Natural killer cell (primary cell): ENCODE measurements at places on chromosomes 5 and 9. TPM values are rescaled to one million over a fixed set of nuclear protein-coding genes. Genes with fewer than 3 reads are reported as not detected.

The SLC34A3 gene
- total RNA-seq = not detected

The BARHL1 gene
- total RNA-seq = not detected

The CDH10 gene
- not detected for total RNA-seq

The TRPM6 gene
- not detected for total RNA-seq

The ATP10B gene
- not detected for total RNA-seq

The TLR4 gene
- total RNA-seq = 15.4 TPM

The SHOC1 gene
- not detected for total RNA-seq

The SAP30L gene
- total RNA-seq = 37.0 TPM

GRCh38 chr5:88394536-88395175 lies 126.0 kb upstream of the TMEM161B start:
- no peak overlapping the region for H3K4me3 ChIP-seq
- no peak overlapping the region for H3K27ac ChIP-seq
- no peaks in the 10 kb centered on the region for H3K36me3 ChIP-seq
- no peaks in the 10 kb centered on the region for H3K4me1 ChIP-seq
- H3K27me3 ChIP-seq = peaks cover 2% of the 10 kb centered on the region

DNA sequence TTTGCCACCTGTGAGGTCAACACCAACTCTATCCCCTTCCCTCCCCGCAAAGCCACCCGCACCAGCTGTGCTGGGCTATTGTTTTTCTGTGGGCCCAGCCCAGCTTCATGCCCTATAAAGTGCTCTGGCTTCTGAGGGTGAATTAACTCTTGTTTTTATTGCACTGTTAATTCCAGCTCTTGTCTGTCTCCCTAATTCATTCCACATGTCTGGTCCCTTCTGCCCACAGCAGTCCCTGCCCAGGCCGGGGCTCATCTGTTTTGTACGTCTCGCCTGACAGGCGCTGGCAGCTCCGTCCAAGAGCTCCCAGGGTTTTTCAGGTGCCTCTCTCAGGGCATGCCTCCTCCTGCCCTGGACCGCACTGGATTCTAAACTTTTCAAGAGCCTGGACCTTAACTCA lies 118.9 kb downstream of the PDZD2 start:
- H3K4me3 ChIP-seq = no peak overlapping the region
- no peak overlapping the region for H3K27ac ChIP-seq
- DNase-seq = no peak
- no peaks in the 10 kb centered on the region for H3K27me3 ChIP-seq
- no peaks in the 10 kb centered on the region for H3K36me3 ChIP-seq
- peaks cover 6% of the 10 kb centered on the region for H3K4me1 ChIP-seq

DNA sequence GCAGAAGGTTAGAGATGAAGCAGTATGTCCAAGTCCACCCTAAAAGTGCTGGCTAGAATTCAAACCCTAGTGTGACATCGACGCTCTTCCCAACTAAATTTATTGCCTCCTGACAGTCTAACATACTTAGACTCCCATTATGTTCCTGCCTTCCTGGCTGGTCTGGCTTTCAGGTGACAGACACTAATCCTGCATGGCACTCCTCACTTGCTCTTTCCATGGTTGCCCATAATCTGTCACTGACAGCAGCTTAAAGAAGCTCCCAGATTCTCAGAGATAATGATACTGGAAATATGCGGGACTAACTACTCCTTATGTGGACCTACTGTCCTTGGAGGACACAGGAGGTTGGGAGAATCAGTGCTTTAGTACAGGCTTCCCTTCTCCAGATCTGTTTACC lies 41.7 kb upstream of the HTR1A start:
- no peaks in the 10 kb centered on the region for H3K4me1 ChIP-seq
- H3K27ac ChIP-seq = no peak overlapping the region
- H3K27me3 ChIP-seq = no peaks in the 10 kb centered on the region
- DNase-seq = no peak

- H3K27ac ChIP-seq = no peak overlapping the region
- no peaks in the 10 kb centered on the region for H3K4me1 ChIP-seq
- no peak for DNase-seq
- H3K36me3 ChIP-seq = peaks cover 8% of the 10 kb centered on the region
Observed at GRCh38 chr5:72281764-72282499, 38.1 kb downstream of the MRPS27 start.

- H3K4me3 ChIP-seq = no peak overlapping the region
- H3K27ac ChIP-seq = peak overlapping the region; percentile 94
- peaks cover 75% of the 10 kb centered on the region for H3K4me1 ChIP-seq
- H3K27me3 ChIP-seq = no peaks in the 10 kb centered on the region
Observed at GRCh38 chr9:15298362-15298761, 8.7 kb downstream of the TTC39B start.

DNA sequence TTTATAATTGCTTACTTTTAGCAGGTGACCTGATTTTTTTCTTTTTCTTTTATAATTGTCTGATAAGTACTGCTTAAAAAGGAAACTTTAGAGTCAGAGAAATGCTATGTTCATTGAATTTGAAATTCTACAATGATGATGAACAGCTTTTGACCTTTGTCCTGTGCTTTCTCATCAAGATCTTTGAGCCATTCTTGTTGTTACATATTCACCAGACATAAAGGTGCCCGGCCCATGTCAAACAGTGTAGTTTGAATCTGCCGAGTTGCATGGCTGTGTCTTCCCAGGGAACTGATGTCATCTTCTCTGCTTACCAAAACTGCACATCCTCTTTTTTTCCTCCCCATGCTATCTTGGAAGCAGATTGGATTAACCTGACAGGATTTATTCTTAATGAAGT lies 163.6 kb downstream of the LRRC70 start:
- H3K4me1 ChIP-seq = no peaks in the 10 kb centered on the region
- H3K27ac ChIP-seq = no peak overlapping the region
- no peak overlapping the region for H3K4me3 ChIP-seq

- no peak overlapping the region for H3K27ac ChIP-seq
- H3K4me3 ChIP-seq = no peak overlapping the region
- H3K4me1 ChIP-seq = no peaks in the 10 kb centered on the region
- no peaks in the 10 kb centered on the region for H3K36me3 ChIP-seq
- H3K27me3 ChIP-seq = no peaks in the 10 kb centered on the region
Observed at GRCh38 chr9:23426144-23426543, 399.9 kb downstream of the ELAVL2 start.

DNA sequence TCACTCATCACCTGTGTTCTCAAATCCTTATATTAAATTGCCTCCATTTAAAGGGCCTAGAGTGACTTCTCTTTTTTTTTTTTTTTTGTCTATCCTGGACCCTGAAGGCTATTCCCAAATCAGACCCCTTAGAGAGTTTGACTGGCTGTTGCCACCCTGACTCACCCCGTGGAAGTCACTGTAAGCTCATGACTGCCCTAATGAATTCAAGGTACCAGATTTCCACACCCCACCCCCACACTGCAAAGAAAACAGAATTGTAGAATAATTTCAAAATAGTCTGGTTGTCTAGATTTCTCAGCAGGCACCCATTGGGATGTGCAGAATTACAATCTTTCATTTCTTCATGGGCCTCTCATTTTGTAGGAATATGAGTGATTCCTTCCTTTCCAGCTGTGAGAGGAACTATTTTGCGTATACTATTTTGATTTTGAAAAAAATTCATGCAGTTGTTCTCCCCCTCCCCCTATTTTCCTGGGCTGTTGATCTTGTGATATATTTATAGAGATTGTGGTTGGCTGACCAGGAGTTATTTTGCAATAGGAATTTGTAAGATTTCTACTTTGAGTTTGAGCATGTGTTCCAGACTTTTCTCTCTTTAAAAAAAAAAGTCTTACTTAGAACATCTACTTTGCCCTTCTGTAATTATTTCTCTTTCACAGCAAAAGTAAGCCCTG lies 79.1 kb downstream of the ZNF618 start:
- no peak for DNase-seq
- H3K27ac ChIP-seq = no peak overlapping the region
- H3K4me1 ChIP-seq = no peaks in the 10 kb centered on the region
- no peak overlapping the region for H3K4me3 ChIP-seq
- no peaks in the 10 kb centered on the region for H3K27me3 ChIP-seq

DNA sequence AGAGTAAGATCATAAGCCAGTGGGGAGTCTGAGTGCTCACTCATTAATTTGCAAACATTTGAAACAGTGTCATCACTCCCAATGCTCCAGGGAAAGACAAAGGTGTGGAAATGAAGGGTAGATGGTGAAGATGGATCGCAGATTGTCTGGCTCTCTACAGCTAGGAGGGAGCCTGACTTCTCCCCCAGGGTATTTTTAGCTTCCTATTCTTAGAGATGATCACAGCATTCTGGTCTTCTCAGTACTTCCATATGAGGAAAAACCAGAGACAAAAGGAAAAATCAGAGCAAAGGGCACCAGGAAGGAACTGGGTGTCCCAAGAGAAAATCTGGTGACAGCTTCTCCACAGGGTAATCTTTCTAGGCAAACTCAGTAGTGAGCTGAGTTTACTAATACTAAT lies 401.9 kb upstream of the GRIA1 start:
- no peak overlapping the region for H3K4me3 ChIP-seq
- H3K4me1 ChIP-seq = no peaks in the 10 kb centered on the region
- no peaks in the 10 kb centered on the region for H3K27me3 ChIP-seq
- no peak for DNase-seq
- H3K36me3 ChIP-seq = no peaks in the 10 kb centered on the region

GRCh38 chr5:147887026-147887627 lies 8.6 kb downstream of the SCGB3A2 start:
- no peaks in the 10 kb centered on the region for H3K4me1 ChIP-seq
- no peak overlapping the region for H3K27ac ChIP-seq
- no peak overlapping the region for H3K4me3 ChIP-seq
- no peaks in the 10 kb centered on the region for H3K36me3 ChIP-seq

DNA sequence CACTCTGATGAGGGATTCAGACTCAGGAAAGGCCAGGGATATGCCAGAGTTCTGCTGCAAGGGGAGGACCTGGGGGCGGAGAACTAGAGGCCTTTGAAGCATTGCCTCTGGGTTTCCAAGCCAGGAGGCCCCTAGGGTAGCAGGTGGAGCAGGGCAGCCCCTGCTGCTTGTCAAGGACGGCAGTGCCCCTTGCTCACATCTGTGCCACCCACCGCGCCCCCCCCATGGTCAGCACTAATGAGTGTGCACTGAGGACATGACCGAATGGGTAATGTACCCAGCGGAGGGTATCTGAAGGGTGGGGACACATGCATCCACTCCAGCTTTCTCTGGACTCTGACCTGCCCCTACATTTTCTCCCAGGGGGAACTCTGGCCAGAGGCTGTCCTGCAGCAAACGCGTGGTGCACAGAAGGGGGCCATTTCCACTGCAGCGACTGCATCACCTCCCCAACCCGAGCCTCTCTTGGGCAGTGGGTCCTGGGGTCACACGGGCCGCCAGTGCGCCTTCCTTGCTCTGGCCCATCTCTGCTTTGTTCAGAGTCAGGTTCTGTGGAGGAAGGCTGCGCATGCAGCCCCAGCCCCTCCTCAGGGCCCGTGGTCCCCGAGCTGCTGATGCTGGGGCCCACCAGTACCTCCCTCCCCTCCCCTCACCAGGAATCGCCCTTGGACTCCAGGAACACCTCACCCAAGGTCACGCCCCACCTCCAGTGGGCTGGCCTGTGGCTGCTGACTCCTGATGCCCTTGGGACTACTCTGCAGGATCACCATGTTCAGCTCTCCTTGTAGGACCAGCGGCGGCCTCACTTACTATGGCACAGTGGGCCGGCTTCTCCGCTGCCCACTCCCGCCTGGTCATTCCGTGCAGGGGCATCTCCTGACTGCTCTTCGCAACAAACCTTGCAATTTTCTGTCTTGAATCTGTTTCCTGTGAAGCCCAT lies 31.2 kb downstream of the STC2 start:
- peaks cover 3% of the 10 kb centered on the region for H3K27me3 ChIP-seq
- no peak for DNase-seq
- peaks cover 11% of the 10 kb centered on the region for H3K4me1 ChIP-seq
- no peak overlapping the region for H3K27ac ChIP-seq

- H3K4me3 ChIP-seq = no peak overlapping the region
- H3K27me3 ChIP-seq = no peaks in the 10 kb centered on the region
- H3K4me1 ChIP-seq = no peaks in the 10 kb centered on the region
- no peak overlapping the region for H3K27ac ChIP-seq
- no peak for DNase-seq
- no peaks in the 10 kb centered on the region for H3K36me3 ChIP-seq
Observed at GRCh38 chr5:54013556-54014194, 296.7 kb downstream of the ARL15 start.

DNA sequence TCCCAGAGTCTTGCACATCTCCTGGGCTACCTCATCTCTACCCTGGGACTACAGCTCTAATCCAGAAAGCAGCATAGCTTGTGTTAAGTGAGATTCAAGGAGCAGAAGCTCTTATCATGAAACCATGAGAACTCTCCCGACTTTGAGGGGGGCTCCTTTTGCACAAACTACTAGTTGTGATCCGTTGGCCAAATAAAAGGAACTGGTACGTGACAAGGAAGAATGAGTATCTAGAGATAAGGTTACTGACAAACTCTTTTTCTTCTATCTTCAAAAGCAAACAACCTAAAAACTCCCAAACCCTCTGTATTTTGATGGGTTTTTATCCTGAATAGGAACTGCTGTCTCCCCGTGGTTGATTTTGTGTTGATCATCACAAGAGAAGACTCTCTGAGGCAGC lies 168.5 kb downstream of the SLC24A2 start:
- H3K27ac ChIP-seq = no peak overlapping the region
- H3K4me1 ChIP-seq = no peaks in the 10 kb centered on the region
- no peaks in the 10 kb centered on the region for H3K27me3 ChIP-seq
- DNase-seq = no peak

GRCh38 chr9:88534456-88535225 lies at the start of gene NXNL2:
Gene NXNL2, plus strand, starts transcription at chr9:88535178. Its CDS starts 257 bp downstream, at chr9:88535435.
- H3K4me1 ChIP-seq = peaks cover 15% of the 10 kb centered on the region
- peaks cover 33% of the 10 kb centered on the region for H3K27me3 ChIP-seq
- H3K36me3 ChIP-seq = no peaks in the 10 kb centered on the region
- no peak within 1 kb of the TSS for H3K27ac ChIP-seq
- H3K4me3 ChIP-seq = peak within 1 kb of the TSS; percentile 30

DNA sequence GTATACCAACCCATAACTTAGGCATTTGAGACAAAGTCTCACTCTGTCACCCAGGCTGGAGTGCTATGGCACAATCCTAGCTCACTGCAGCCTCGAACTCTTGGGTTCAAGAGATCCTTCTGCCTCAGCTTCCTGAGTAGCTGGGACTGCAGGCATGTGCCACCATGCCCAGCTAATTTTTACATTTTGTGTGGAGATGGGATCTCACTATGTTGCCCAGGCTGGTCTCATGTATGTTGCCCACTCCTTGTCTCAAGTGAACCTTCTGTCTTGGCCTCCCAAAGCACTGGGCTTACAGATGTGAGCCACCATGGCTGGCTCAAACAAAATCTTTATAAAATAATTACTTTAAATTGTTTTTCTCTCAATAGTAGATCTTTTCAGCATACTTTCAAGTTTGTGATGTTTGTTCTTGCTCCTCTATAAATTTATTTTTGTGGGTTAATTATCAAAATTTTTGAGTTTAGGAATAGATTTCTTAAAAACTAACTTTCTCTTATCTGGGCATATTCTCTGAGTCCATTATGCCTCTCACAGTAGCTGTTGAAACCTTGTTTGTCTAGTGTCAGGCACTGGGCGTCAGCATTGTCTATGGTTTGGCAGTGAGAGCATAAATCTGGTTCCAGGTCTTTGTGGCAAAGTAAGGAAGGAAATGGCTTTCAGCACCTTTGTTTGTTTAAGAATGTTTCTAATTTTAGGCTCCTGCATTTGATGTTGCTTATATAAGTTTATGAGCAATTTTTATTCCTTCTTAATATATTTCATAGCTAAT lies 38.7 kb downstream of the NLN start:
- H3K36me3 ChIP-seq = no peaks in the 10 kb centered on the region
- peak; percentile 34 for DNase-seq
- H3K4me3 ChIP-seq = no peak overlapping the region
